Hematopoietic multipotent progenitor cell treated with erythropoietin and hydrocortisone succinate and interleukin-3 and kit ligand, for 6 days (in vitro differentiated cells): ENCODE measurements at places on chromosomes 5 and 9.

DNA sequence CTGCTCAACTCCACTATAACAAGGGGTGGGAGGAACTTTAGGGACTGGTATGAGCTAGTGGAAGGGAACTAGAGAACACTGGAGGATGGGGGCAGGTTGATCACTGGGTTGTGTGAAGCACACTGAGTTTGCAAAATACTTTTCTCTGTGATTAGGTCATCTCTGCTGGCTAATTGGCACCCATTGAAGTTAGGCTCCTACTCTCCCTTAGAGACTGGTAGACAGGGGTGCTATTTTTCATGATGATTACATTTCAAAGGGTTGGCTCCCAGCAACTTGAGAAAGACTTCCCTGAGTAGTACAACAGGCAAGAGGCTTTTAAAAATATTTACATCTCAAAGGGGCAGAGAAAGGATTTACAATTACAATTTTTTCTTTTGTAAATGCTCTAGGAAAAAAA lies 50.4 kb upstream of the MTAP start:
- no peak for DNase-seq

- DNase-seq, result peak; percentile 84
These were observed 23.7 kb downstream of the ACTL7A start for GRCh38 chr9:108885643-108886348.

DNA sequence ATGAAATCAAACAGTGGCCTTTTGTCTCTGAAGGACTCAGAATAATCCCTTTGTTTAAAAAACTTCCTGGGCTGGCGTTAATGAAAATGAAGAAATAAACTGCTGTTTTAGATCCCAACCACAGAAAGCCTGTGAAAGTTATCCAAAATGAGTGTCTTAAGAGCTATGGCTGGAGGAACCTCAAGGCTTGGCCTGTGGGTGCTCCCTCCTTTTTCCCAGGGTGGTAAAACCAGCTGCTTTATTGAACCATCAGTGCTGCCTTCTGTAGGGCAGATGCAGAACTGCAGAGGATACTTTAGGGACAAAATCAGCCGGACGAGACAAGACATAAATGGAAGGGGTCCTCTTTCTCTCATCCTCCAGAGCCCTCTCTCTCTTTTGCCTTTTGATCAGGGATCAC lies 100.9 kb downstream of the SMARCA2 start:
- peak; percentile 56 for DNase-seq

- no peak for DNase-seq
These were observed 180.8 kb downstream of the TMEM232 start for GRCh38 chr5:110545716-110546115.

DNA sequence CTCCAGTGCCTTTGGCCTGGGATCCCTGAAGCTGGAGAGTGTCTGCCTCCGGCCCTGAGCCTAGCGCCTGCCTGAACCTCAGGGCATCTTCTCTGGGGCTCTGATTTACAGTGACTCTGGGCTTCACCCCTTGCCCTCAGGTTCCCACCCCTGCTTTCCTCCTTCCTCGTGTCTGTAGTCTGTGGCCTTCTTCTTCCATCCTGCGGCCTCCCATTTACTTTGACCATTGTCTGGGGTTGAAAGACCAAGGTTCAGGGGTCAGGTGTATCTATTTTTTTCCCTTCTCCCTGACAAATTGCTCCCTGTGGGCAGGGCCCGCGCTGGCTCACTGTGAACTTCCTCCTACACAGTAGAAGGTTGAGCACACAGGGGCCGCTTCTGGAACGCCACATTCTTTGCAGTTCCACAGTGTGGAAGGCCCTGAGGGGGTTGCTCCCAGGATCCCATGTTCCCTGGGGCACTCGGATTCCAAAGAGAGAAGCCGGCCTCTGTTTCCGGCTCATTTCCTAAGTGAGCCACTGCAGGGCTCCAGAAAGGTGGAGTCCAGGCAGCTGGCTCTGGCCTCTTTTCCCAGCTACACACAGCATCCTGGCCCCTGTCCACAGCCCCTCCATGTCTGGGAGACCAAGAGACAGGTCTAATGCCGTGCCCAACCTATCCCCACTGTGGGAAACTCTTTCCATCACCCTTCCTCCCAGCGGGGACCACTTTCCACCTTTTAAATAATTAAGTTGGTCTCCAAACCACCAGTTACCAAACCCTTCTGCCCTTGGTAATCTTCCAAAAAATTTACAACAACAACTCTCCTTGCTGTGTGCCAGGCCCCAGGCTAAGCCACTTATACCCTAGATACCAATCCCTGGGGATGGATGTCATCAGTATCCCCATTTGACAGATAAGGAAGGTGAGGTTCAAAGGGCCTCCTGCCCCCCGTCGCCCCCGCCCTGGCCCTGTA lies 140.3 kb upstream of the IER5L start:
- no peak for DNase-seq

DNA sequence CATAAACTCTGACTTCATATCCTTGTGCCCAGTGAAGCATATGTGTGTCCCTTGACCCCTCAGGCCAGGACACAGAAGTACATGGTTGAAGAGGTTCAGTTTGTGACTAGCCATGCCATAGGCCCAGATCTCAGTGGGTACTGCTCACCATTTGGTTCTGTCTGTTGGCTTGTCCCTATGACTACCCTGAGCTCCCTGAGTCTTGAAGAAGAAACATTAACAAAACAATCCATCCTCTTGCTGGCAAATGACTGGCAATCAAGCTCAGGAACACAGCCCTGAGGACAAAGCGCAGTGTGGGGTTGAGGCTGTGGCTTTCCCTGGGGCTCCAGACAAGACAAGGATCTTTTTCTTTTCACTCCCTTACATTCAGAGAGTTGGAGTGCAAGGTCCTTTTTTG lies 46.3 kb downstream of the TNFAIP8 start:
- DNase-seq, result no peak

DNA sequence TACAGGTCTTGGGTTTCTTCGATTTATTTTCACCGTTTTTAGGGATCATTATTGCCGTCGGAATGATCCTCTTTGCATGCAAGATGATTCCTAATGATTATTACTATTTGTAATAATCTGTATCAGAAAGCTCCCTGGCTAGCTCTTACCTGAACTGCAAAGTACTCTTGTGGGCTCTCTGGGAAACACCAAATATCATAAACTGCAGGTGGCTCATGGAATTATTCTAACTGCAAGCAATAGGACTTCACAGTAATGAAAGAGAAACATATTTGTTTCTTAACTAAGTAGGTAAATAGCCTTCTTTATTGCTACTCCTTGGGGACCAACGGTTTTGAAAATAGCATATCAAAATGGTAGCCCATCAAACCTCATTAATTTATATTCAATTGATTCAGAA lies 219.4 kb downstream of the NFIB start:
- no peak for DNase-seq

GRCh38 chr5:91281401-91281800 lies 101.7 kb downstream of the ARRDC3 start:
- no peak for DNase-seq
